Fibroblast of skin of right quadriceps (primary cell): ENCODE measurements at places on chromosomes 4 and X.
A peak's percentile ranks its signal among the peaks of the same experiment; 100 is the strongest.

DNA sequence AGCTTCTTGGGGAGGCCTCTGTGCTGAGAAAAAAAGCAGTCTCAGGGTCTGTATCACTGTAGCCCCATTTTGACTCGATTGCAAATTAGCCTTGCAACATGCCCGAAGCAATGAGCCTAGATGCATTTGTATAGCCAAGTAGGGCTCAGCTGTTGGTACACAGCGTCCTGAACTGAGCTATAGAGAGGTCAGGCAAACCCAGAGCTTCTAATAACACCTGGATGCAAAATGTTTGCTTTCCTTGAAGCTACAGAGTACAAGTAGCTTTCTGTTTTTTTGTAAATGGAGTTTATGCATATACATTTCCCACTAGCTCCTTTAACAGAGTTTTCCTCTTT lies 87.8 kb downstream of the PLAC1 start:
- no peak for DNase-seq

DNA sequence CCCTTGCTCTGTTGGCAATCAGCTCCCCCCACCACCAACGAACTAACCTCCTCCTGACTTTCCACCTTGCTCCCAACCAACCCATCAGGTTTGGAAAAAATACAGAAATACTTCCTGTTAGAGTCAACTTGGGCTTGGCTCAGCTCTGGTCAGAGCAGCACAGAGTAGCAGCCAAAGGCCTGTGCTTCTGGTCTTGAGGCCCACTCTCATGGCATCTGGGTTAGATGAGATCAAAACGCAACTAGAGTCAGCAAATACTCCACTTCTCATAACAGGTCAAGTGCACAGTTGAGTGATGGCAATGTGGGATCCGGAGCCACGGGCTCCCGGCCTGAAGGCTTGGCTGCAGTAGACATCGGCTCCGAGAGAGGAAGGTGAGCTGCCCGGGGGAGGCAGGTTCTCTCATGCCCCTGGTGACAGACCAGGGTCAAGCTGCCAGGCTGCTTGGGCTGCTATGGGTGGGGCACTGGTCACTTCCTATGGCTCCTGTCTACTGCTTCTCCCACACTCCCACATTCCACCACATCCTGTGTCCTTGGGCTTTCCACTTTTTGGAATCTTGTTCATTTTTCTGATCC lies 34.8 kb downstream of the ZNF185 start:
- no peak for DNase-seq

GRCh38 chr4:124018383-124019317 lies 622.1 kb downstream of the SPRY1 start:
- DNase-seq: peak; percentile 82

DNA sequence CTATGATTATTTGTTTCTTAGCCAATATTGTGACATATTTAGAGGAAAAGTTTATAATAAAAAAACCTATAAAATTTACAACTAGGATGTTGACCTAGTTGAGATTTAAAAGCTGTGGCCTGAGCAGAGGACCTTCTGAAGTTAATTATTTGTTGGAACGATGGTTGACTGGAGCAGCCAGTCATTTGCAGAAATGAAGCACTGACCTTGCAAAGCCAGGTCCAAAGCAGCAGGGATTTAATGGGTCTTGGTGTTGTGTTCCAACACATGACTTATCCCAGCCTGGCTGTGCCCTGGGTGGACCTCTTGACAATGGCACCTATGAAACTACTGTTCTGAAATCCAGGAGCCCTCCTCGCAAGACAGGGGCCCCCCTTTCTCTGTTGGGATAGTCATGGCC lies 235.2 kb downstream of the FRAS1 start:
- DNase-seq: no peak

- DNase-seq: no peak
Measured at GRCh38 chr4:116066711-116067245, 953.4 kb upstream of the NDST4 start.

- peak; percentile 55 for DNase-seq
Measured at GRCh38 chr4:160026721-160027120, 923.8 kb downstream of the RAPGEF2 start.

DNA sequence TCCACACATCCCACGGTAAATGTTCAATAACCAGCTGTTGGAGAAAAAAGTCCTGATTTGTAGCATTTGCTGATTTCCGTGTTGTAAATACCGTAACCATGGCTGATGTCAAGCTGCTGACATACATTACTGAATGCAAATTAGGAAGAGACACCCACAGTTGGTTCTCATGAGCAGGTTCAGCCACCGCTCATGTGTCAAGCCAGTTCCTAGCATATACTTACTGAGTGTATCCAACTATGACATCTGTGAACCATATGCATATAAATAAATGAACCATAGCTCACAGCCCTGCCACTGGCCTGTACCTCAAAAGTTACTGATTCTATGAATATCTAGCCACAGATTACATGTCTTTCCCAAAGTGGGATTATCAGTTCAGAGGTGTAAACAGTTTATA lies 29.5 kb downstream of the FHDC1 start:
- peak; percentile 17 for DNase-seq

DNA sequence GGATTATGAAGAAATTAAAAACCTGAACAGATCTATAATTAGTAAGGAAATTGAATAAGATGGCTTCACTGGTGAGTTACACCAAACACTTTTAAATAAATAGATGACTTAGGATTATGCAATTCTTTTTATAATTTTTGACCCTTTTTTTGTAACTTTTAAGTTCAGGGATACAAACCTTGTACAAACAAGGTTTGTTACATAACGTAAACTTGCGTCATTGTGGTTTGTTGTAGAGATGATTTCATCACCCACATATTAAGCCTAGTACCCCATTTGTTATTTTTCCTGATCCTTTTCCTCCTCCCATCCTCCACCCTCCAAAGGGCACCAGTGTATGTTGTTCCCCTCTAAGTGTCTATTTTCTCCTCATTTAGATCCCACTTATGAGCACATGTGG lies 75.7 kb downstream of the CPEB2 start:
- peak; percentile 5 for DNase-seq

DNA sequence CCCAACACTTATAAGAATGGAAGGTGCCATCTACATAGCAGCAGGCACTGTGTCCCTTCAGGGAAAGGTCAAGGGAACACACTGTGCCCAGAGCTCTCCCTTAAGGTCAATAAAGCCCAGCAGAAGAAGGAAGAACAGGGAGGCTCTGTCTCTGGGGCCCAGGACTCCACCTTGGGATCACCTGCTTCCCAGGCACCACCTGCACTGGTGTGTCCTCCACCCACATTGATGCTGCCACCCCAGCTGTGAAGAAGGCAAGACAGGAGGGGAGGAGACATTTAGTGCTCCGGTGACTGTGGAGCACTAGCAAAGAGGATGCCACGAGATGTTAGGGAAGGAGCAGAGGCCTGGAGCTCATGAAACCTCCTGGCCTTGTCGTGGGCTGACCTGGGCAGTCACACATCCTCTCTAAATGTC lies 53.4 kb downstream of the FHDC1 start:
- no peak for DNase-seq

DNA sequence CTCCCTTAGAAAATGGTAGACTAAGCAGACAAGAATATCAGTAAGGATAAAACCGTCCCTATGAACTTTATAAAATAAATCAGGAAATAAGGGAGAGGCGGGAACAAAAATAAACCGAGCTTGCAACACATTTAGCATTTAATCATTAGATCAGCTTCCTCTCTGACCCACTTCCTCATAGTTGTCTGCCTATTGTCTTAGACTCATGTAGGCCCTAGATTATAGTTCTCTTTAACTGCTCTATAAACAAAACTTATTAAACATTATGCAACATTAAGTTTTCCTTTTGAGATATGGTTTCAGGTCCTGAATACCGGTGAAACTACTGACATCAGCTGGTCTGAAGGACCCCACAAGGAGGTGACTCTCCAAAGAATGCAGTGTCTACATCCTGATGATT lies 15.8 kb upstream of the SRD5A3 start:
- DNase-seq: no peak

GRCh38 chr4:100428051-100428450 lies 89.8 kb downstream of the EMCN start:
- peak; percentile 71 for DNase-seq

DNA sequence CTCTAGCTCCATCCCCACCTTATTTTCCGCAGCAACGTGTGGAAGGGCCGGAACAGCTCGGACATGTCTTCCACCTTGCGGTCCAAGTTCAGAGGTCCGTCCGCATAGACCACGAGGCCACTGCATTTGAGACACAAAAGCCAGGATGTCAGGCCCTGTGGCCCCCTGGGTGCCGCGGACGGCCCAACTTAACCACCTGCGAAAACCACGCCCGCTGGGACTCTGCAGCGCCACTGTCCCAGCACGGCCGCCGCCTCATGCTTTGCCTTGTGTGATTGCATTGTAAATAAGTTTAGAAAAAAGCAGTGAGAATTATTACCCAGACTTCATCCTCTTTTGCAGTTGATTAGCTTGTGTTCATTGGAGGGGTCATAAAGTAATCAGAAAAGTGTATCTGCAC lies 58.2 kb upstream of the MXD4 start:
- DNase-seq: no peak

- no peak for DNase-seq
Measured at GRCh38 chr4:164876700-164877324, at the start of gene APELA. TSS of gene APELA (plus strand) at chr4:164877178. CDS start at chr4:164877332, 154 bp downstream.

DNA sequence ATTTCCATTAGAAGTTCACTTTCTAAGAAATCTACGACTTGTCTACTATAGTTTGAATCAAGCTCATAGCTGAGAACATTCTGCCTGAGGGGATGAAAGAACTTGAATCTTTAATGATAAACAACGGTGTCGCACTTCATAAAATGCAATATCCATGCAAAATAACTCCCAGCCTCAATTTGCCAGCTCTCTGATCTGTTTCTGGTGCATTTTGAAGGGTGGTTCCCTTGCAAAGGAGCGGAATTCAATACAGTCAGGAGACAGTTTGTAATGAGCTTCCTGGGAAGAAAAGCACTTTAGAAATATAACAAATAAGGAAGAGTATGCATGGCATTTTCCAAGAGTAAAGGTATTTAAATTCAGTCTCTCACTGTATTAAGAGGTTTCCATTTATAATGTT lies 80.0 kb downstream of the PCYT1B start:
- DNase-seq: no peak

DNA sequence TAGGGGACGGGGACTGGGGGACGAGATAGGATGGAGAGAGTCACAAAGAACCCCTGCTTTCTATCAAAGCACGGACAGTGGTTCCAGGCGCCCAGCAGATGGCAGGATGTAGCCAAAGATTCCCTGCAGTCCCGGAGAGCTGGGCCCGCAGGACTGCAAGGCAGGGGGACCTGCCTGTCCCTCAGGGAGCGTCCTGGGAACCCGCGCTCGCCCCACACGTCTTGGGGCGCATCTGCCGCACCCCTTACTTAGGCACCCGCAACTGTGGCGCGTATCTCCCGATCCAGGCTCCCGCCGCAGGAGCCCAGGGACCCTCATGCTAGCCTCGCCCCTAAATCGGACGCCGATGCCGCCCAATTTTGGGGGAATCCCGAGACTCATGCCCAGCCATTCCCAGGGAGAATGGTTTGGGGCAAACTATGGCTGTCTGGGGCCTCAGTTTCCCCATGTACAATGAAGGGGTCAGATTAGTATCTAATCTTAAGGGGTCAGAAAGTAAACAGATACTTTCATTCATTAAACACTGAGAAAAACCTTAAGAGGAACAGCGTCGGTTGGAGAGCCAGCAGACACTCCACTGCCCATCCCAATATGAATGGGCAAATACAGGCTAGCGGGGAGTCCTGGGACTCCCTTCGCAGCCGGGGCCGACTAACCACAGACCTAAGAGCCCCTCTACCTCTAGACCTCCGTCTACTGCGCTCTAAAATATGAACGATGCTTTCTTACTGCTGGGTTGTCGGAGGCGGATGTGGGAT lies 581 bp upstream of the STK32B start:
- DNase-seq: peak; percentile 78

- no peak for DNase-seq
Measured at GRCh38 chrX:10828036-10828435, 207.7 kb upstream of the MID1 start.

DNA sequence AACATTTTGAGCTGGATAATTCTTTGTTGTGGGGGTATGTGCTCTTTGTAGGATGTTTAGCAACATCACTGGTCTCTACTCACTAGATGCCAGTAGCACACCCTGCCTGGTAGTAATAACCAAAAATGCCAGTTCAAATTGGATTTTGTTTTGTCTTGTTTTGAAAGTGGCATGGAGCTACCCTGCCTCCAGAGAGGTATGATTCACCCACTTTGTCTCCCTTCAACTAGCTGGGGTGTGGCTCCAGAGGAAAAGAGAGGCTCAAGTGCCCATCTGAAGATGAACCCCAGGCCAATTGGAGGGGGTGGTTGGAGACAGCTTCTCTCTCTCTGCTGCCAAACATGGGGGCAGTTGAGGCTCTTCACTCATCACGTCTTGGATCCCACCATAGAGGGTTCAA lies 34.5 kb downstream of the NIPAL1 start:
- DNase-seq: no peak

DNA sequence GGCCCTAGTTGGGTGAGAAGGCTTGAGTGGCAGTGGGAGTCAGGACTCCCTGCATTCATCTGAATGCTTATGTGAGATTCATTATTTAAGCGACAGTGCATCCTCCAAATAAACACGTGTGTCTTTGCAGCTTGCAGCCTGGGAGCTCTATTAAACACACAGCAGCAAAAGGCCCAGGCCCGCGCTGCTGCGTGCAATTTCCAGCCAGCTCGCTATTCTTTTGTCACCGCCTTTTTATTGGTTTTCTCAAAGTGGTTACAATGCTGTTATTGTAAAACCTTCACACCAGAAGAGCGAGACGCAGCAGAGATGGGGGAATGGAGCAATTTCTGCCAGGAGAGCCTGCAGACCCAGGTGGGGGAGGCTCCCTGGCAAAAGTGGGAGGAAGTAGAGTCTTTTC lies 252.5 kb downstream of the BCOR start:
- no peak for DNase-seq

DNA sequence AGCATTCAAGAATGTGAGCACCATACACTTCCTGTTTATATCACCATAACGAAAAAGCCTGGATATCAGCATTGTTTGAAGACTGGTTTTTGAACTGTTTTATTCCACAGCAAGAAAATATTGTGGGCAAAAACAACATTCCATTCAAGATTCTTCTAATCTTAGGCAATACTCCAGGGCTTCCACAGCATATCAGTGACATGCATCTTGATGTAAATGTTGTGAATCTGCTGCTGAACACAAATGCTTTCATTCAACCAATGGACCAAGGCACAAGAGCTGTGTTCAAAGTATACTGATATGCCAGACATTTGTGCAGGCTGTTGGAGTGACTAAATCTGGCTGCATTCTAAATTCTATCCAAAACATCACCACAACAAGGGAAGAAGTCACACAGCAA lies 260.1 kb upstream of the ETNPPL start:
- DNase-seq: peak; percentile 69
